ENCODE measurements at places on chromosomes 6 and 20.

- no peak for DNase-seq
These were observed 927 bp upstream of the MANEA start for GRCh38 chr6:95576218-95576997.

- no peak for DNase-seq
These were observed 60.5 kb downstream of the HS3ST5 start for GRCh38 chr6:114282292-114282691.

GRCh38 chr6:28682542-28682941 lies 156.9 kb downstream of the GPX5 start:
- DNase-seq = no peak

GRCh38 chr6:106316375-106316766 lies 9.2 kb downstream of the ATG5 start:
- DNase-seq = no peak

DNA sequence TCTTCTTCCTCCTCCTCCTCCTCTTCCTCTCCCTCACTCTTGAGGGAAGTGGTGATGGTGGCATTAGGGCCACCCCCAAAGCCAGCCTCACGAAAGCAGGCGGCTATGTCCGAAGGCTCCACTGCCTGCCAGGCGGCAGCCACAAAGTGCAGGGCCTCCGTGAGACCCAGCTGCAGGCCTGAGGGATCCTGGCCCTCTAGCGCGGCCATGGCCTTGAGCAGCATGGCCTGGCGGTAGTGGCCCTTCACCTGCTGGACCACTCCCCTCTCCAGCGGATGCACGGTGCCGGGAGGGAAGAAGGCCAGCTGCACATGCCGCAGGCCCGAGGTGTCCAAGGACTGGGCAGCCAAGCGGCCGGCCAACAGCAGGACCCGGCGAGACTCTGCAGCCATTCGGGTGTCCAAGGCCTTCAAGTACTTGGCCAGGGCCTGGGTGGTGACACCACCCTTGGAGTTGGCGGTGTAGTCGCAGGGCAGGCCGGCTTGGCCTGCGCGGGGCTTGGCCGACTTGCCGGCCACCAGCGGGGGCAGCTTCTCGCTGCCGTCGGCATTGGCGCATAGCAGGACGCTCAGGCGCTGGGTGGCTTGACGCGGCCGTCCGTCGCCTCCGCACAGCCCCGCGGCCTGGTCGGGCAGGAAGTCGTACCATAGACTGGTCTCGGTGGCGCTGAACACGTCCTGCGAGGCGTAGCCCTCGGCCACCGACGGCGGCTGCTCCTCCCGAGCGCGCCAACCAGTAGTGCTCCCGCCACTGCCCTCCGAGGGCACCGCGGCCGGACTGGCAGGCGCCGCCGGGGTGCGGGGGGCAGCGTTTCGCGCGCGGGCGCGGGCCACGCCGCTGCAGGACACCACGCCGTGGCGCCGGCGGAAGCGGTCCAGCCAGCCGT lies 1.1 kb downstream of the CENPB start:
- no peak for DNase-seq

GRCh38 chr6:134245706-134246105 lies 72.2 kb downstream of the SGK1 start:
- DNase-seq = no peak

DNA sequence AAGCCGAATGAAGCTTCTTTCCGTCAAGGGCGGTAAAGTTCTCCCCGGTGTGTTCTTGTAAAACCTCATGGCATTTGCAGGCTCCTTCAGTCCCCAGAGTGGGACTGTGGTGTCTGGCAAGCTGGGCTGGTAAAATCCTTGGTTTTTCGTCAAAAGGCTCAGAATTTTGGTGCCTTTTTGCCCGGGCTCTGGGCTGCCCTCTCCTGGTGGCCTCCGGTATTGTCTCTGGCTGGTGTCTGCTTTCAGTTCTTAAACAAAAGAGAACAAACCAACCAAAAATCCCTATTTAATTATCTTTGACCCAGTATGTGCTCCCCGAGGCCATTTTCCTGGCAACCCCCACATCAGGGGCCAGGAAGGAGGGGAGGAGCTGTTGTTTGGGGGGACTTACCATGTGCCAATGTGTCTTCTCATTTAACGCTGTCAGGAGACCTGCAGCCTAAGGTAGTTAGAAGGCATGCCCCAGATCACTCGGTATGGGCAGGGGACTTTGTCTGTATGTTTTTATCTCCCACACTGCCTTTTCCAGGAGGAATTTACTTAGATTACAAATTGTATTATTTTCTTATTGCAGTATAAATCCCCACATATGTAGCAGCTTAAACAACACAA lies 11.1 kb downstream of the CDH4 start:
- DNase-seq = no peak

GRCh38 chr6:56640374-56640773 lies 2.3 kb downstream of the DST start:
- DNase-seq = no peak

GRCh38 chr6:136487759-136488425 lies 62.3 kb downstream of the MAP7 start:
- DNase-seq = no peak

GRCh38 chr6:147693181-147693580 lies 184.7 kb downstream of the SAMD5 start:
- DNase-seq = no peak

- no peak for DNase-seq
These were observed 30.9 kb downstream of the CHRNA4 start for GRCh38 chr20:63330084-63330760.

DNA sequence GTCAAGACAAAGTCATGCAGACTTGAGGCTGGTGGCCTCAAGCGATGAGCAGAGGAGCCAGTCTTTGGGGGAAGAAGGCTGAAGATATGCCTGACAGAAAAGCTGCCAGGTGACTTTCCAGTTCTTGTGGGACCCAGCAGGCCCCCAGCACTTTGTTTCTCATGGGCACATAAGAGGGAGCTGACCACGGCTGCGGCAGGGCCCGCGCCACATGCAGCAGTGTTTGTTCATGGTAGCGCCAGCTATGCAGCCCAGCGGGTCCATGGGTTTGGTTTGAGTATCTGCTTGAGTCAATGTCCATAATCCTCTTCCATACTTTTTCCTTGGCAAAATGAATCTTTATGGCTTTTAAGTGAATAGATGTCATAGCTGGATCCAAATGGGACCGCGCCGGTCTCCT lies 91.0 kb upstream of the LY86 start:
- no peak for DNase-seq

- no peak for DNase-seq
These were observed 5.2 kb downstream of the SLC35D3 start for GRCh38 chr6:136927292-136927691.

GRCh38 chr6:93858213-93858612 lies 438.9 kb upstream of the EPHA7 start:
- no peak for DNase-seq

DNA sequence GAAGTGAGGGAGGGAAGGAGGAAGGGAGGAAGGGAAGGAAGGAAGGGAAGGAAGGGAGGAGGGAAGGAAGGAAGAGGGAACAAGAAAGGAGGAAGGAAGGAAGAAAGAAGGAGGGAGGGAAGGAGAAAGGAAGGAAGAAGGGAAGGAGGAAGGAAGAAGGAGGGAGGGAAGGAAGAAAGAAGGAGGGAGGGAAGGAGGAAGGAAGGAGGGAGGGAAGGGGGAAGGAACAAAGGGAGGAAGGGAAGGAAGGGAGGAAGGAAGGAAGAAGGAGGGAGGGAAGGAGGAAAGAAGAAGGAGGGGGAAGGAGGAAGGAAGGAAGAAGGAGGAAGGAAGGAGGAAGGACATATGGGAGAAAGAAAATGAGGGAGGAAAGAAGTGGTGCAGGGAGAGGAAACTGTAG lies 184.7 kb upstream of the PMEPA1 start:
- no peak for DNase-seq

DNA sequence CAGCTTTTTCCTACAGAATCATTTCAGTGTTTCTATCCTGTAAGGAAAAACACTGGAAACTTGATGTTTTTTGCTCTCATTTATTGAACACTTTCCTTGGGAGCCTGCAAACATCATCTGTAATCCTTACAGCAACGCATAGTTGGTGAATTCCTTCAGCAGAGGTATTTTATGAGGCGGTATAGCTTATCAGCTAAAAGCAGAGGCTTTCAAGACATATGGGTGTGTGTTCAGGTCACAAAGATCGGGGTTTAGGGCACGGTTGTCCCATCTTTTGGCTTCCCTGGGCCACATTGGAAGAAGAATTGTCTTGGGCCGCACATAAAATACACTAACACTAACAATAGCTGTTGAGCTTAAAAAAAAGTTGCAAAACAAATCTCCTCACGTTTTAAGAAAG lies 185.0 kb downstream of the AIG1 start:
- no peak for DNase-seq

- DNase-seq = no peak
These were observed 33.9 kb downstream of the ITPR3 start for GRCh38 chr6:33654831-33655554.

GRCh38 chr6:4814987-4815386 lies 38.8 kb downstream of the CDYL start:
- DNase-seq = no peak

- DNase-seq = peak; percentile 8
These were observed 193.1 kb upstream of the SHLD1 start for GRCh38 chr20:5557123-5557522.

- DNase-seq = no peak
These were observed 154.0 kb downstream of the TRIM27 start for GRCh38 chr6:28769626-28770402.

DNA sequence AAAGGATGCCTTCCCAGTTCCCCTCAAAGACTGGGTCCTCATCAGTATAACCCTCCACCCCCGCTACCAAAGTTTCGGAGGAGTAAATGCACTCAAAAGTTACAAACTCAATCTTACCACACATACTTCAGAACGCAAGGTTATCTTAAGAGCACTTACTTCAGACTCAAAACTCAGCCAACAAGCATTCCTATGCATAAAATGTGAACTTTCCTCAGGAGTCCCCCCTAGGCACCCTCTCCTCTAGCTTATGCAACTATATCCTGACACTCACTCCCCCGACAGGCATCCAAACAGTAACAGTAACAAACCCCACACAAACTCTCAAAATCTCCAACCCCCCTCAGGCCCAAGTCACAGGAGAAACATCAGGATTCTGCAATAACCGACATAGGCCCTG lies 11.1 kb upstream of the ADTRP start:
- DNase-seq = no peak

DNA sequence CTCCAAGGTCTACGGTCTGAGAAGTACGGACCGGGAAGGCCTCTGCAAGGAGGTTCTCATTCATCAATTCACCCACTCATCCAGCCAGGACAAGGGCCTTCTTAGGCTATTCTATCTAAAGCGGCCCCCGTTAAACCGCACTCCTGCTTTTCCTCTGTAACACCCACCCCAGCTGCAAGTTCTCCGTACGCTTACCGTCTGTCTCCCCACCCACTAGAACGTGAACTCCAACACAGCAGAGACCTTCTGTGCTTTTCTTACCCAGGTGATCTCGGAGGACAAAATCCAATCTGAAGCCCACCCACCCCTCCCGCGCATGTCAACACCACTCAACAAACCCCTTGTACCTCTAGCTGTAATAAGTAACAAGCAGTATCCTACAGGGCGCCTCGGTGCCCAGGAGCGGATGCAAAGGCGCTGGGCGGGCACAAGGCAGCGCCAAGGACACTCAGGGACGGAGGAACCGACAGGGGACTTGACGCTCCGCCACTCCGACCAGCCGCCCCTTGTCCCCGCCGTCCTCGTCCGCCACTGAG lies 351 bp downstream of the AURKA start:
- DNase-seq = no peak

- DNase-seq = no peak
These were observed 22.5 kb downstream of the KLHL32 start for GRCh38 chr6:96947055-96947454.

- no peak for DNase-seq
These were observed 29.9 kb upstream of the SYNCRIP start for GRCh38 chr6:85672623-85673022.

GRCh38 chr20:37803438-37804307 lies 99.3 kb upstream of the VSTM2L start:
- DNase-seq = no peak

DNA sequence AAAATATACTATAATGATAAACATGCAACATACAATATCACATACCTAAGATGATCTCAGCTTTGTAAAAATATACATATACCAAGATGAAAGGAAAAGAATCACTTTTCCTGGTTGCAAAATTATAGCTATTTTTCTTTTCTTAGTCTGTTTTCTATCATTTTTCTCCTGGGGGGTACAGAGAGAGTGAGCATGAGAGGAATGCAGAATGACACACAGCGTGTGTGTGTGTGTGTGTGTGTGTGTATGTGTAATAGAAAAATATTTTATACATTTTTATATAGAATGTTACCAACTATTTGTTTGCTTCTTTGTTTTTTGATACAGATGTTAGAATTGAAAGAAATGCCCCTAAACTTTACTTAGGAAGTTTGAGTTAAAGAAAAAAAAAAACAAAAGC lies 64.3 kb downstream of the FAM83B start:
- no peak for DNase-seq

DNA sequence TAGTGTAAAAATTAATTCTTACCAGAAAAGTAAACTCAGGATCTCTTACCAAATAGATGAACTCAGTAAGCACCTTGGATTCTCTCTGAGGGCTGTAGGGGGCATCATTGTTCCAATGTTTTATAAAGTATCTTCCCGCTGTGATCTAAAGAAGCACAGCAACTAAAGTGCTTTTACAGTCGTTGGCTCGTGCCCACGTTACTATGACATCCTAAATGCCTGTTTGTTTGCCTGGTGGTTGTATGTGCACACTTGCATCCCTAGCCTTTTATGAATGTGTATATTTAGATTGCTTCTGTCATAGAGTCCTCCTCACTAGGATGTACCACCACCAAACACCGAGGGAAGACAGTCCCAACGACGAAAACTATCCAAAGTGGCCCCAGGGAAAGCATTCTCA lies 34.5 kb downstream of the SLX4IP start:
- no peak for DNase-seq

DNA sequence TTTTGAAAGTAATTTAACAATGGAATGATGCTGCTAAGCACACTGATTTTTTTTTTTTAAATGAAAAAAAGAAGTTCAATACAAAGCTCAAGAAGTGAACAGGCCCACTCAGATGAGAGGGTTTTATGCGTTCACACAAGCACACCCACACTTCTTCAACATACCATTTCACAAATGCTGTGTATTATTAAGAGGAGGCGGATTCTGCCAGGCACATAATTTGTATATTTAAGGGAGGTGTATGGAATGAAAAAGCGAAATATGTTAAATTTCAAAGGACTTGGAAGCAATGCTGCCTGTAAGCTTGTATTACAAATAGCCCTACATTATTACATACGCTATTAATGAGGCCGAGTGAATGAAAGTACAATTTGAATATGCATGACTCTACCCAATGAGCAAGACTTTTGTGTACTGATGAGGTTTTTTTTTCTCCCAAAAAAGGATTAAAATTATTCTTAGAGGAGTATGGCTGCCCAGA lies 123.9 kb downstream of the INSM1 start:
- DNase-seq = no peak

GRCh38 chr20:47244451-47244850 lies 112.0 kb downstream of the ZMYND8 start:
- DNase-seq = no peak

GRCh38 chr6:139832493-139833305 lies 458.3 kb upstream of the CITED2 start:
- DNase-seq = no peak

- DNase-seq = no peak
These were observed 168.6 kb downstream of the CD83 start for GRCh38 chr6:14286144-14286543.

Data from activated T-helper 1 cell treated with Interleukin-2 at 50 U/mL for 16 hours (primary cell).